ENCODE measurements at places on chromosomes 2 and 18.

- DNase-seq = no peak
Measured at GRCh38 chr2:120421126-120421829, 75.3 kb downstream of the INHBB start.

GRCh38 chr2:37786854-37787253, 115.4 kb upstream of the CDC42EP3 start:
- DNase-seq = no peak

DNA sequence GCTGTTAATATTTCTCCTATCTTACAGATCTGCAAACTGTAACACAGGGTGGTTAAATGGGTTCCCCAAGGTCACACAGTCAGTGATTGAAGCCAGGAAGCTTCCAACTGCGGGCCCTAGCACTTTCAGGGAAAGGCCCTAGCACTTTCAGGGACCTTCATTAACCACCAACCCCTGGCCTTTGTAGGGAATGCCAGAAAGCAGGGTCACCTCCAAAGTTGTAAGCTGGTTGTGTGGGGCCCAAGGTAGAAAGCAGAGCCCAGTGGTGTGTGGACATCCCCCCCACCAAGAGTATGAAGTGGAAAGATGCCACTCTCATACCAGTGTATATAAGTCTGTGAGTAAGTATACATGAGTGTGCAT, 4.4 kb downstream of the DLX2 start:
- DNase-seq = no peak

GRCh38 chr2:209495855-209496585, 72.2 kb downstream of the MAP2 start:
- no peak for DNase-seq

GRCh38 chr2:239811111-239811781, 213.9 kb downstream of the NDUFA10 start:
- DNase-seq = no peak

DNA sequence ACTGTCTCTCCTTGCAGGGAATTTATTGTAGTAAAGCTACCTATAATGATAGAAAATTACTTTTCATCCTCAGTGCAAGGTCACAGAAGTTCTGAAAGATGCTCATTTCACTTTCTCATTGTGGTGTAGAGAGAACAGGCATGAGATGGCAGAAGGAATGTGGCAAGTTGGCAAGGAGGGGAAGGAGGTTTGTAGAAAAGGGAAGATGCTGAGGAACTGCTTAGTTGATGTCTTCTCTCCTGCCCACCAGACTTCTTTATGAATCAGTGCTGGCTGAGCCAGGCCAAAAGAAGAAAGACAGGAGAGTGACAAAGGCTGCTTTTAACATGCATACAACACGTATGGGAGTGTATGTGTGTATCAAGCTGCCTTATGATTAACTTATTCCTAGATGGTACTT, 164.4 kb downstream of the PRPF40A start:
- DNase-seq = no peak

DNA sequence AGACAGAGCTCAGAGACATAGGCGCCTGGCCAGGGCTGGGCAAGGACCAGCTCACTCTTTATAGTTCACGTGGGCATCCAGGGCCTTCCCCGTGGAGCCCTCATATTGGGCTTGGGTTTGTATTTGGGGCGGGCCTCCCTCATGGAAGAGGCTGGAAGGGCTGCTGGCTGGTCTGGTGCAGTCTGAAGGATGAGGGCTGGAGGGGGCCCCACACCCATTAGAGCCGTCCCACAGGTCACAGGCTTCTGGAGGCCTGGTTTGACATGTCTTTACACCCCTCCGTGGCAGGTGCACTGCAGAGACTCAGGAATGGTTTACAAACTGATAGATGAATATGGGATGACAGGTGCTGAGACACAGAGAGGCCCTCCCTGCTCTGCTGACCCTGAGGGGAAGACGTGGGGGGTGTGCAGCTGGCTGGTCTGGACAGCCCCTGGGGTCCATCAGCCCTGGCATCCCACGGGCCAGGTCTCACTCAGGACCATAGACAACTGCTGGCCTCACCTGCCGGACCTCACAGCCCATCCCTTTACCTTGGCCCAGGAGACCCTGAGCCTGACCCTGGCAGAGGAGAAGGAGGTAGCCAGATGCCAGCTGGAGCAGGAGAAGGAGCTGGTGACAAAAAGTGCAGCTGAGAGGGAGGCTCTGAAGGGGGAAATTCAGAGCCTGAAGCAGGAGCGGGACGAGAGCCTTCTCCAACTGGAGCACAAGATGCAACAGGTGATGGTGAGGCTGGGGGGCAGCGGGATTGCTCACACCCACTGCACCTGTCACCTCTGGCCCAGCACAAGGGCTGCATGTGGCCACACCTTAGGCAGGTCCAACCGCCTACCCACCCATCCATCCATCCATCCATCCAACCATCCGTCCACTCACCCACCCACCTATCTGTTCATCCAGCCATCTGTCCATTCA, 43.9 kb downstream of the CROCC2 start:
- no peak for DNase-seq

- no peak for DNase-seq
Measured at GRCh38 chr2:44424211-44424610, 62.5 kb downstream of the CAMKMT start.

GRCh38 chr2:162298669-162299335, 19.7 kb downstream of the IFIH1 start:
- DNase-seq = no peak

DNA sequence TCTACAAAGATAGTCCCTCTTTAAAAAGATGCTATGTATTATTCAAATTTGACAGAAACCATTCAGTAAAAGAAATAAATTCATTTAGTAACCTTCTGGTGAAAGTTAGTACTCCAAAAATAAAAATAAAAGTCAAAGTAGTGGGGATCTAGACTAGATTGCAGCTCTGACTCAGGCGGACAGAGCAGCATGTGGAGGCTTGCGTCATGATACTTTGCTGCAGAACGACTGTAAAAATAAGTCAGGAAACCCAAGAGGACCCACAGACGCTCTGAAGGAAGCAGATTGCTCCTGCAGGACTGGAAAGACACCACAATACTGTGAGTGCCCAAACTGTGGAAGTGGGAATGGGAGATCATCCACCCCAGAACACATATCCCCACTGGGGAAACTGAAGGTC, 301.9 kb downstream of the RIT2 start:
- no peak for DNase-seq

- no peak for DNase-seq
Measured at GRCh38 chr2:45984896-45985473, 312.2 kb upstream of the EPAS1 start.

DNA sequence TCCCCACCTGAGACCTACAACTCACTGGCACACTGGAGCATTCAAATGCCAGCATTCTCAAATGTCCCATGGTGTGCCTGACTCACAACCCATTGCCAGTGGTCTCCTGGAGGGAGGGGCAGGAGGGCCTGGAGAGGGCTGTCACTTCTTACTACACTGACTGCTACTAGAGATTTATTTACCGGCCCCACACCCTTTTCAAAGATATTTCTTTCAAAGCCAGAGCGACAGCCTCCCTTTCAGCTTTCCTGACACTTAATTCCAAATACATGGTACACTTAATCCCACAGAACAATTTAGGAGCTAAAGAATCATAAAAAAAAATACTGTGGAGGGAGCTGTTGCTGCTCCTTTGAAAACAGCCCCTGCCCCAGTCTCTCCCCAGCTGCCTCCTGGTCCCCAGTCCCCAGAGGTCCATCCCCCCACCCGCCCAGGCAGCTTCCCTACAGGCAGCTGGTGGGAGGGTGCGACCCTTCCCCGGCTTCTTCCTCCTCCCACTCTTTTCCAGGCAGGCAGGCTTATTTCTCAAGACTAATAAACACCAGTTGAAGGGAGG, 129.1 kb upstream of the SMAD2 start:
- no peak for DNase-seq

DNA sequence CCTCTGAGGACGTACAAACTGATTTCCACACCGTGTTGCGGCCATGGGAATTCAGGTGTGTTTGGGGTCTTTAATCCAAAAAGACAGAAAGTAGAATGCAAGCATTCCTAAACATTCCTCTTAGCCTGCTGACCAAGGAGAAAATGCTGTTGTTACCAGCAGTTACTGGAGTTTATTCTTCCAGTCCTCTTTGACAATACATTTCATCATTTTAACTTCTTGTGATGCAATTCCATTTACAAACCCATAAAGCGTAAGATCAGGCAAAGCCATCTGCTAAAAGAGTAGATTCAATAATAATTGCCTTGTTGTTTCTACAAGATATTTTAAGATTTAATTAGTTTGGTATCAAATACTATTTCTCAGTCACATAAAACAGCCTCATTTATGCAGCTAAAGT, 32.7 kb downstream of the SPIRE1 start:
- DNase-seq = no peak

- DNase-seq = no peak
Measured at GRCh38 chr18:49650426-49650891, 88.6 kb downstream of the LIPG start.

- DNase-seq = no peak
Measured at GRCh38 chr2:207296265-207296948, 130.7 kb upstream of the KLF7 start.

DNA sequence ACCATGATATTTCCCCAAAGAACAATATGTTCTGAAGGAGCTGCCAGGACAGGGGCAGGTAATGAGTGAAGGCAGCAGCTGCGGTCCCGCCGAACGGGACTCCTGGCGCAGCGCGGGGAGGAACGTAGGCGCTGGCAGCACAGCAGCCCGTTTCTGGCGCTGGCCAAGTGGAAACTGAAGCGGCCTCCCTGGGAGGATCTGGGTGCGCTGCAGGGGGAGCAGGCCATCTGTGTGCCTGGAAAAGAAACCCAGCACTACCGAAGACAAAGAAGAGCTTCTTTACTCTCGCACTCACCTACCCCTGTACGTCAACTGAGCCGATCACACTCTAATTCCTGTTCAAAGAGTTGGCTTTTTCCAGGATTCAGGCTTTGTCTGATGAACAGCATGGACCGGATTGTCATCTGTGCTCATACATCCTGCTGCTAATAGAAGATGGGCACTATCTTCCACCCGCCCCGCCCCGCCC, 11.8 kb downstream of the G6PC2 start:
- no peak for DNase-seq

DNA sequence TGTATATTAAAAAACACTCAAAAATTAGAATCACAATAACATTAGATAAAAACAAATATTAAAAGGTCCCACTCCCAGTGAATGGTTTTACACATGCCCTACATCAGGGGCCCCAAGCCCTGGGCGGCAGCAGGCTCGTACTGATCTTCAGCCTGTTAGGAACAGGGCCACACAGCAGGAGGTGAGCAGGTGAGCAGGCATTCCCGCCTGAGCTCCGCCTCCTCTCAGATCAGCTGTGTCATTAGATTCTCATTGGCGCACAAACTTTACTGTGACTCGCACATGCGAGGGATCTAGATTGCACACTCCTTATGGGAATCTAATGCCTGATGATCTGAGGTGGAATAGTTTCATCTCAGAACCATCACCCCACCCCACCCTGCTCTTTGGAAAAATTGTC, 74.2 kb downstream of the MBD2 start:
- DNase-seq = no peak

DNA sequence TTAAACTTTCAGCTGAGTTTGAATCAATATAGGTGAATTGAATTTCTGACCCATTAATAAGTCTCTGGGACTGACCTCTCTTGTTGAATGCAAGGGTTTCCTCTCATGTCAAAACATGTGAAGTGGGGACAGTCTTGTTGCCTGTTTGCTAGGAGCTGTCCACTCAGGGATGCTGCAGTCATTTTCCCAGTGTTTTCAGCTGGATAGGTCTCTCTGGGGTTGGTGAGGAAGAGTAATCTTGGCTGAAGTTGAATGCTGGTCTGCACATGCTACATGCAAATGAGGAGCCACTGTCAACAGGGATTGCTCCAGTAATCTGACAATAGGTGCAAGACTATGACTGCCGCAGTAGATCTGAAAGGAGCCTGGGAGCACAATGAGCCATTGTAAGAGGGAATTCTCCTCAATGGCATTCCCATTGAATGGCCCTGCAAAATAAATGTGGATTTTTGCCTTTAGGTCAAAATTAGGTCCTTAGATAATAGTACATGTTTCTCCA, 34.1 kb upstream of the IL1RL1 start:
- DNase-seq = no peak

- no peak for DNase-seq
Measured at GRCh38 chr18:42936289-42936688, 179.2 kb downstream of the RIT2 start.

DNA sequence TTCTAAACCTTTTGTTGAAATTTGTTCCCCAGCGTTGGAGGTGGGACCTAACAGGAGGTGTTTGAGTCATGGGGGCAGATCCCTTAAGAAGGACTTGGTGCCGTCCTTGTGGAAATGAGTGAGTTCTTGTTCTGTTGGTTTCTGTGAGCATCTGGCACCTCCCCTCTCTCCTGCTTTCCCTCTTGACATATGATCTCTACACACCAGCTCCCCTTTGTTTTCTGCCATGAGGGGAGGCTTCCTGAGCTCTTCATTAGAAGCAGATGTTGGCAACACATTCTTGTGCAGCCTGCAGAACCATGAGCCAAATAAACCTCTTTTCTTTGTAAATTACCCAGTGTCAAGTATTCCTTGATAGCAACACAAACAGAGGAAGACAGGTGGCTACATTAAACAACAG, 23.8 kb downstream of the NABP1 start:
- no peak for DNase-seq

GRCh38 chr2:233492751-233493150, 73.8 kb downstream of the USP40 start:
- no peak for DNase-seq

GRCh38 chr2:43221124-43221762, 5.2 kb downstream of the ZFP36L2 start:
- DNase-seq = no peak

- DNase-seq = no peak
Measured at GRCh38 chr2:67574230-67574629, 177.1 kb downstream of the ETAA1 start.

DNA sequence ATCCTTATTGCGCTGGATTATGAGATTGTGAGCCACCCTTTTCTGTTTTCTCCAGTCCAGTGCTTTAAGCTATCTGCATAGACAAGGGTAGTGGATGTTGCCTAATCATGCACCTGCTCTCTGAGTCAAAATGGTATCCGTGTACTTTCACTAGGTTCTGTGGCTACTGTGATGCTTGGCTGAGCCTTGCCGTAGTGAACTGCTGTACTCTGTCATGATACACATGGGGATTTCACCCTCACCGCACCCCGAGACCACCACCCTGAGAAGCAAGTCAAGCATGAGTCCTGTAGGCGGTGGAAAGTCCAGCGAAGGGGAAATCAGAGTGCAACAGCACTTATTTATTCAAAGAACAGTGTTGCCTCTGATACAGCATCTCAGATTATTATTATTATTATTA, 55.0 kb downstream of the ARHGAP25 start:
- DNase-seq = no peak

DNA sequence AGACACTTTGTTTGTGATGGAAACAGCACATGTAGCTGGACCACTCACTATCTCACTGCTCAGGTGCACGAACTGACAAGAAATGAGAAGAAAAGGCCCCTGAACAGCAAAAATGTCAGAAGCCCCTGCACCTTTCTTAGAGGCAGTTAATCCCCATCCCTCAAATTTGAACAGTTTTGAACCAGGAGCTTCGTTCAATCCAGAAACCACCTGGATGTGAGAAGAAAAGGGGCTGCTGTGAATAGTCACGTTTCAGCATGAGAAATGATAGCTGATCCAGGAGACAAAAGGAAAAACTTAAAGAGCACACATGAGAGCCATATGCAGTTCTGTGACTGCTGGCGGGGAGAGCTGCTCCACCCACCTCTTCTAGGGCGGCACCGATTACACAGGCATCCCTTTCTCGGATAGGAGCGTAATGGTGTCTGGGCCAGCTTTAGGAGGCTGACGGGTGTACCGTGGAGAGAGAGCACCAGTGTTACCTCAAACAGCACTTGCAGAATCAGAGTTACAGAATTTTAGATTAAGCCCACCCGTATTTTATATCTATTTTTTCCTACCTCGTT, 117.0 kb upstream of the EML6 start:
- no peak for DNase-seq

GRCh38 chr2:238942726-238943300, 94.9 kb downstream of the TWIST2 start:
- no peak for DNase-seq

All from stimulated activated CD8-positive, alpha-beta memory T cell treated with anti-CD3 and anti-CD28 coated beads, Interleukin-15, amount 100 ng/mL, for 24 hours (primary cell).